Mesenteric fat pad (tissue), 1 donor: ENCODE measurements at places on chromosomes 2 and 18. TPM values are rescaled to one million over a fixed set of nuclear protein-coding genes. Genes with fewer than 3 reads are reported as not detected.

Gene CACNB4
- 1.7 TPM for total RNA-seq

Gene IL37
- total RNA-seq = not detected

Gene CFAP210
- total RNA-seq = not detected

Gene GKN1
- total RNA-seq = not detected

Gene ARHGAP15
- 11.6 TPM for total RNA-seq

Gene CBLN2
- total RNA-seq = not detected

Gene LIMS2
- 70.6 TPM for total RNA-seq

Gene ZRANB3
- 3.3 TPM for total RNA-seq

Gene LDLRAD4
- 39.6 TPM for total RNA-seq

Gene PSMA8
- total RNA-seq = not detected

Gene ARHGEF4
- total RNA-seq = 9.4 TPM

Gene SPATS2L
- 81.3 TPM for total RNA-seq

Gene CRYBA2
- total RNA-seq = not detected

Gene COLEC11
- 5.5 TPM for total RNA-seq

Gene MGAT5
- total RNA-seq = 37.5 TPM

Gene SFTPB
- not detected for total RNA-seq

Gene MAL
- total RNA-seq = not detected

Gene NAT8
- not detected for total RNA-seq

Gene LRRC30
- not detected for total RNA-seq

Gene SERPINB12
- not detected for total RNA-seq

Gene ANKRD30B
- total RNA-seq = 0.39 TPM
